T-helper 2 cell (primary cell): ENCODE measurements at places on chromosomes 12 and 14.

DNA sequence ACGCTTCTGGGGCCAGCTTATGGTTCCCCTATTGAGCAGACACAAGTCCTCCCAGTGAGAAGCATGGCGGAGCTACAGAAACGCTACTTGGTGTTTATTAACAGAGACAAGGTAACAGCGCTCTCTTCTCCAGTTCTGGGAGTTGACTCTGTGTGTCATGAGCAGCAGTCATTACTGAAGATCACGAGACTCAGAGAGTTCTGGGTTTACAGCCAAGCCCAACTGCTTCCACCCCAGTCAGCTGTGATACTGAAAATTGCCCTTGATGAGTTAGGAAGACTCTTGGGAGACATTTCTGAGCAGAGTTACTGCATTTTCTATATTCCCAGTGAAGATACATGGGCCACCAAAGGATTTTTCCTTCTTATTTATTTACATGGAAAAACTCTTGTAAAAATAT lies 48.6 kb downstream of the CFAP251 start:
- DNase-seq, result no peak

GRCh38 chr12:28025821-28026505 lies 53.4 kb upstream of the PTHLH start:
- DNase-seq, result no peak

DNA sequence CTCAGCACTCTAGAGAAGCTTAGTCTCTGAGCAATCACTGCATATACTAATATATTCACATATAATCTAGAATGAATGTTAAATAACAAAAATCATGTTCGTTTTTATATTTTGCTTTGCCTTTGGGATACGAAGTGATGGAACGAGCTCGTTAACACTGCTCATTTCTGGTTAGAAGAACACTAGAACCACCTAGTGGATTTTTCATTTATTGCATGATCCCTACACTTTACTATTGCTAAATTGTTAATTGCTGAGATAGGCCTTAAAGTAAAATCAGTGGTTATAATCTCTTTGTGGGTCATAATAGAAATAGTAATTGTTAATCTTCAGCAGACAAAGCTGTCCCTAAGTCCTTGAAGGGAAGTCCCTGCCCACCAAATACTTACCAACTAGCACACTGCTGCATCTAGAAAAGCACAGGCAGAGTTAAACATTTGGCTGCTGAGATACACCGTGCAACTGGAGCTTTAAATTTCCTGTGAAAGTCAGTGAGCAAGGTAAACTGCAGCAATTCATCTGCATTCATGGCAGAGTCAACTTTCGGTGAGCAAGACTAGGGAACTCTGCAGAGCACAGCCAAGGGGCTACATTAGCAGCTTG lies 353.7 kb downstream of the APAF1 start:
- DNase-seq, result no peak

DNA sequence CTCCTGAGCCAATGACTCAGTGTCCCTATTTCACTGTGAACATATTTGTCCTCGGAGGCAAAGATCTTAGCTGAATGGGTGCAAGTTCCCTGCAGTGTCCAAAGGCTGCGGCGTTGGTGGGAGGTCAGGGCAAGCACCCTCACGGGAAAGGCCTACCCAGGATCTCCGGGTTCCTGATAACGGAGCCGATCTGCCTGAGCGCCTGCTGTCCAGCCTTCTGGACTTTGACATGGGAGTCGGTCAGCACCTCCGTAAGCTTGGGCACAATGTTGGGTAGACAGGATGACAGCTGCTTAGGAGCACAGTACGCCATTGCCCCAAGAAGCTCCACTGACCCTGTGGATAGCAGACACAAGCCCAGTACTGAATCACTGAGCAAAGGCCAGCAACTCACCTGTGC lies 31.5 kb upstream of the RAB35 start:
- DNase-seq, result no peak

DNA sequence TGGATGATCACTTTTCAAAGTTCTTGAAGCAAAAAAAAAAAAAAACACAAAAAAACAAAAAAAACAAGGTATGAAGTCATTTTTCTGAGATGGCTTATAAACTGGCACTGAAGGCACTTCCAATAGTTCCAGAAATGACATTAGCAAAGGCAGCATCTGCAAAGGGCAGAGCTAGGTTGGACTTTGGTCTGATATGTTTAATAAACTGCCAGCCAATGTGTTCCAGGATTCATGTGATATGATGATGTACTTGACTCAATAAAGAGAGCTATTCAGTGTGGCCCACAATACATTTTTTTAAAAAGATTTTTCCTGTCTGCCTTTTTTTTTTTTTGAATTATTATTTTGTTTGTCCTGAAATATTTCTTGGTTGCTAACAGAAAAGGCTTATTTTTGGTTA lies 79.6 kb downstream of the VRK1 start:
- DNase-seq, result no peak

DNA sequence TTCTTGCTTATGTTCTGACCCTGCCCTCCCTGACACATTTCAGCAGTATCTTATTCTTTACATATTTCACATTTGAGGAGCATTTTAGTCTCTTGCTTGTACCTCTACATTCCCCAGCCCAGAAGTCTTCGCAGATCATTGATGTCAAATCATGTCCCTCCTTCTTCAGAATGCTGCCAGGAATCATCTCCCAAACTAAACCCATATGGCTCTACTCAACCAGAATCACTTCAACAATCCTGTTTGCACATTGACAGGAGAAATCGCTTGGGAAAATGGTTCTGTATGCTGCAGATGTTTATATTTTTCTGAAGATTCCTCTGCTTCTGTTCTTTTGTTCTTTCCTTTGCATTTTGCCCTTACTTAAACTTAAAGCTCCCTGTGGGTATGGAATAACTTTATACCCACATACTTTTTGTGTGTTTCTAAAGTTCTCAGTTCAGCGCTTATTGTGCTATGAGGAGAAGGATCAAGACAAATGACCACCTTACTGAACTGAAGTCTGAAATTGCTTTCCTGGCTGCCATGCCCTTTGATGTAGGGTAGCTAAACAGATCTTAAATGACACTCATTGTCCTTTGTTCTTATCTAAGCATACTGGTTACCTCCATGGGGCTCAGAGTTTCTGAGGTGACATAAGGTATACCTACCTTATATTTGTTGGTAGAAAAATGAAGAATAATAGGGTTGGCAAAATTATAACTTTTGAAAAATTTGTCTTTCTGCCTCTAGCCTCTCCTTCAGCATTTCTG lies 134.6 kb downstream of the SLC25A21 start:
- DNase-seq, result no peak

GRCh38 chr14:34094384-34094783 lies 143.5 kb upstream of the EGLN3 start:
- DNase-seq, result no peak
